ENCODE measurements at places on chromosomes 7 and 10. TPM values are rescaled to one million over a fixed set of nuclear protein-coding genes. Genes with fewer than 3 reads are reported as not detected.

DNA sequence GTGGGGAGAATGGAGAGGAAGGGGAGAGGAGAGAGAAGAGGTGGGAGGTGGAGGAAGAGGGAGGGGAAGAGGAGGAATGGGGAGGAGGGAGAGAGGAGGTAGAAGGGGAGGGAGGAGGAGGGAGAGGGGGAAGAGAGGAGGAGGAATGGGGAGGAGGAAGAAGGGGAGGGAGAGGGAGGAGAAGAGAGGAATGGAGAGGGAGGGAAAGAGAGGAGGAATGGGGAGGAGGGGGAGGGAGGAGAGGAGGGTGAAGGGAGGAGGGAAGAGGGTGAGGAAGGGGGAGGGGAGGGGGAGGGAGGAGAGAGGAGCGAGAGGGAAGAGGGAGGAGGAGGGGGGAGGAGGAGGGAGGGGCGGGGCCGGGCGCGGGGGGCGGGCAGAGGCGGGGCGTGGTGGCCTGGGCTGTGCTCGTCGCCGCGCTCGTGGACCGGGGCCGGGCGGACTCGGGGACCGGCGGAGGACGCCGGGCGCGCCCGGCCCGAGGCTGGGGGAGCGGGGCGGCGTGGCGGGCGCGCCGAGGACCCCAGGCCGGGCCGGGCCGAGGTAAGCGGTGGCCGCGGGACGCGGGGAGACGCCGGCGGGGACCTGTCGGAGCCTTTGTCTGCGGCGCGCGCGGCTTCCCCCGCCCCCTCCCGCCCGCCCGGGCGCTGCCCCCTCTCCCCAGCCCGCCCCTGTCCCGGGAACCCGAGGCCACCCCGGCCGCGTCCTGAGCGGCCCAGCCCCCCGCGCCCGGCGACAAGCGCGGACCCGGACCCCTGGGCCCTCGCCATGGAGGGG is at the start of gene SLC29A4:
SLC29A4 (plus strand) TSS at position 401 of the 774 bp plus-strand sequence. CDS start 4,874 bp downstream, outside the sequence.
- DNase-seq, result no peak

DNA sequence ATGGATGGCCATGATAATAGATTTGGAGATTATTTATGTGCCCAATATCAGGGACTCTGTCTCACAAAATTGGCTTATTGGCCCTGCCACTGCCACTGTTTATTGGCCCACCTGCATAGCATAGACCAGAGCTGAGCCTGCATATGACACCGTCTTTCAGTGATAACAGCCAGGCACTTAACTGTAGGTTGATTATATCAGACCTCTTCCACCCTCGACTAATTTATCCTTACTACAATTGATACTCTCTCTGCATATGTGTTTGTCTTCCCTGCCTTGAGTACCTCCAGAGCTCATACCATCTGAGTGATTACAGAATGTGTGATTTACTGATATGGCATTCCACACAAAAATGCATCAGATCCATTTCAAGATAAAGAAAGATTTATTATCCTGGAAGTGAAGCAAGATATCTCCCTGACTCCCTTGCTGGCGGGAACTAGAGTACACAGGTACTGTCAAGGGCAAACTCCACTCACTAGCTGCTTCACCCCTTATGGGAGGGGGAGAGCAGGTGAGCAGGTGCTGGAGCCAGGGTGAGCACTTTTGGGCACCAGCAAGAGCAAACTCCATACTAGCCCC is 13.1 kb upstream of the SAMD9L start:
- no peak for DNase-seq

Gene C10orf105
- 0.42 TPM for total RNA-seq

GRCh38 chr7:115952832-115953231 is 77.7 kb downstream of the TFEC start:
- DNase-seq, result no peak

Gene TMEM213
- total RNA-seq, result 0.05 TPM

Data from thymus (tissue), 14 donors.